ENCODE measurements at places on chromosomes 4 and X.

- no peak for DNase-seq
Measured at GRCh38 chr4:83772685-83773084, 236.8 kb downstream of the GPAT3 start.

DNA sequence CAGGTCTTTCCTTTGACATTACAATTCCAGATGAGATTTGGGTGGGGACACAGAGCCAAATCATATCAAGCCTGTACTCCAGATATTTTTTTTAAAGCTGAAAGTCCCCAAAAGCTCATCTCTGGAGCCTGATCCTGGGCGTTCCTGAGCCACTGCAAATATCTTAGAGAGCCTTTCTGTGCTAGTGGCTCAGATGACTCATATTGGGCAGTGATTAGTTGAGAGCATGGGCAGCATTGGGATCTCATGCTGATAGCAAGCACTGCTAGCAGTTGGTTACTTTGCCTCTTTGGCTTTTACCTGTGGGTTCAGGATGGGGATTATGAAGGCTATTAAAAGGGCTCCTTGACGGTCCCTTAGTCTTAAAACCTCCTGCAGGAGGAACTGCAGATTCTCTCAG lies 51.4 kb upstream of the SCRG1 start:
- no peak for DNase-seq

DNA sequence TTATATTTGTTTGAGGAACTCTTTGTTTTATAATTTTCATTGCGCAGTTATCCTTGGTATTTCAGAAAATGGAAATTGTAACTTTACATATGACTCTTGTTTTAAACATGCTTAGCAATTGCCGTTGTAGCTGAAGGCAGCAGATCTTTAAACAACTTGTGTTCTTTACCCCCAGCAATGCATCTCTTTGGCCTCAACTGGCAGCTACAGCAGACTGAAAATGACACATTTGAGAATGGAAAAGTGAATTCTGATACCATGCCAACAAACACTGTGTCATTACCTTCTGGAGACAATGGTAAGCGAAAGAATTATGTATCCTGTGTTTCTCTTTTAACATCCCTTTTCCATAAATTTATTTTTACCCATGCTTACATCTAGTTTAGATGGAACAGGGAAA lies 263.6 kb downstream of the DCTD start:
- DNase-seq = no peak

DNA sequence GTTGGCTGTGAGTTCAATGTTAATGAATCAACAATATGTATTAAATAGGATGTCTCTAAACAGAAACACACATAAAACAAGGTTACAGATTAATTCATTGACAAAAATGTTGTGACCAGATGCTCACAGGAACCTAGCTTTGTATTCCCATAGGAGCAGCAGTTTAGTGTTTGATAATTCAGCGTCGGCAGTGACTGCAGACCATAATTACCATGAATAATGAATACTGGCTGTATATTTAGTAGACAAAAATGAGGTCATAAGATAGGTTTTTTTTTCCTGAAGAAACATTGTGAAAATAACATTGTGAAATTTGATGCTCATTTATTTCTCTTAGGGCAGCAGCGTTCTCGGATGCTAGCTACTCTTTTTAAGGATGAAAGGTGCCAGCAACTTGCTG lies 27.8 kb downstream of the COPS4 start:
- DNase-seq = no peak

GRCh38 chr4:75259306-75259705 lies 254.9 kb downstream of the RCHY1 start:
- DNase-seq = no peak

DNA sequence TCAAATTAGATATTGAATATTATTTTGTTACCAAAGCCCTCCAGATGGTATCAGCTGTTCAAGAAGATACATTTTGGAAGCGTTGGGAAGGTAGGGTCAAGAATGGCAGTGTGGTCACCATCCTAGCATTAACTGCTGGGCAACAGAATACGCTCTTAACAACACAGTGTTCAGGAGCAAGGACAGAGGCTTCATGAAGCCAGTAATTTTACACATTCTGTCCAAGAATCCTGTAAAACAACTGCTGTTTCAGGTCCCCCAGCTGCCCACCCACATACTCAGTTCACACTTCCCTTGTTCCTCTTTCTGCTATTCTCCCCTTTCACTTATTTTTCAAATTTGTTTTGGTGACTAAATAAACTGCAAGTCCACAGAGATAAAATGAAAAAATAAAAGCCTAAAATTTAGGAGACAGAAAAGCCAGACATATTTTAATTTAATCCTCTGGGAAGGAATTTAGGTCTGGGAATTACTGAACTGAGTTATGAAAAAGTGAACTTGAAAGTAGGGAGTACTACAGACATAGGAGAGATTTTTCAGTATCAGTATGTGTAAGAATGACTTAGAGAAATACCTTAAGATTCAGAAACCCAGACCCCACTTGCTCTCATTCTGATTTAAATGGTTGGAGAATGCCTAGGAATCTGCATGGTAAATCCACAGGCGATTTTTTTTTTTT lies 406.7 kb downstream of the MAPK10 start:
- DNase-seq = no peak

- DNase-seq = no peak
Measured at GRCh38 chr4:105837037-105837436, 58.2 kb upstream of the NPNT start.

- no peak for DNase-seq
Measured at GRCh38 chr4:159144112-159144694, 41.3 kb downstream of the RAPGEF2 start.

GRCh38 chr4:72744103-72744725 lies 175.2 kb upstream of the ADAMTS3 start:
- DNase-seq = no peak

DNA sequence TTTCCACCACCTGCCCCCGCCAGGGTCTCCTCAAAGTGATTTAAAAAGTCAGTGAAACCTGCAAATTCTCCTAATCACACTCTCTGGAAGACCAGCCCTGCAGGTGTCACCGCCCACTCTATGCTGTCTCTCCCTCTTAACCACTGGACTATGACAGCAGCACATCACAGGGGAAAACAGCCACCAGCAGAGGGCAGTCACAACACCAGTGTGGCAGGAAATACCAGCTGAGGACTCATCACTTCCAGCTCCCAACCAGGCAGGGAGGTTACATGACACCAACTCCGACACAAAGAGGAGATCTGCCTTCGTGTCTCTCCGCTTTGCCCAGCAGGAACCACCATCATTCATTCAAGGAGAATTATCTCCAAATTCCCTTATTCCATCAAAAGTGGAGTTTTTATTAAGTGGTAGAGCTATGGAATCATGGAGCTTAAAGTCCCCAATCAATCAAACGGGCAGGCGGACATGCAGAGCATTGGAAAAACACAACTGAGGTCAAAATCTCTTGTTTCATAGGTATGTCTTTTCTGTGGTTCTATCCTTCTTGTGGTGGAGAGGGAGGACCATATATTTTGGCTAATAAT lies 91.3 kb downstream of the NSUN7 start:
- peak; percentile 41 for DNase-seq

GRCh38 chr4:20251796-20252655 lies at the start of gene SLIT2:
Gene SLIT2 (plus strand): TSS chr4:20251905. CDS start chr4:20253816, 1,911 bp downstream.
- DNase-seq = no peak

DNA sequence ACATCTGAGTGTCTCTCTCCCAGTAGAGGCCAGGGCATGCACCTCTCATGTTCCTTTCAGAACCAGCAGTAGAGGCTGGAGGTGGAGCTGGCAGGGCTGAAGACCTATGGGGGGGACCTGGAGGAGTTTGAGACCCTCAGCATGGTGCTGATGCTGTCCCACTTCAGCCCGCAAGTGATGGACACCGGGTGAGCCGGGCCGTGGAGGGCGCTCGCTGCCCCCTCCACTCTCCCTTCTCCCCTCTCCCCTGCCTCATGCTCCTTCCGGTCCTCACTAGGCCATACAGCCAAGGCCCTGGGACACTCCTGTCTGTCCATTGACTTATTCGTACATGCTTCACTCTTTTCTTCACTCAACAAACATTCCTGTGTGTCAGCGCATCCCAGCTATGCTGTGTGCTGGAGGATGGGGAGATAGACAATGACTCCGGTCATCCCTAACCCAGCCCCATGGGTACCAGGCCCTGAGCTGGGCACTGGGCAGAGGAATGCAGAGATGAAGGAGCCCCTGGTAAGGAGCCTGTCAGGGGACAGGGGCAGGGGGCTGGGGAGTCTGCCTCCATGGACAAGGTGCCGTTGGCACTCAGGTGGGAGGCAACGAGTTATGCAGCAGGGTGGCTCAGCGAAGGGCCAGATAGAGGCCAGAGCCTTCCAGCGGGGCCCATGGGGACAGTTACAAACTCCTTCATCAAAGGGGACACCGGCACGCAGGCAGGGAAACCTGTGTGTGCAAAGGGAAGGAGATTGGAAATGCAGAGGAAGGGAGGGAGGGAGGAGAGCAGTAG lies 28.4 kb upstream of the WFS1 start:
- no peak for DNase-seq

DNA sequence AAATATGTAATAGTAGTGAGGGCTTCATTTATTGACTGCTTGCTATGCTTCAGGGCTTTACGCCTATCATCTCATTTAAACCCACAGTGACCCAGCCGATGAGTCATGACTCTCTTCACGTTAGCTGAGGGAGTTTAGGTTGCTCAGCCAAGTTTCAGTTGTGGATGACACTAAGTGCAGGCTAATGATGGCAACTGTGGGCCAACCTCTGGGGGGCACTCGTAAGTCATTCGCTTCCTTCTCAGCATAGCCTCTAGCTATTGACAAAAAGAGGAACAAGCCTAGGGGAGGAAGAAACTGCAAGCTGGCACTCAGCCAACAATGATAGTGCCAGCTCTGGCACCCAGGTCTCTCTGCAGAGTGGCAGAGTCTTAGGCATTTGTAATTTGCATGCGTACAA lies 325.0 kb downstream of the ARHGAP10 start:
- no peak for DNase-seq

DNA sequence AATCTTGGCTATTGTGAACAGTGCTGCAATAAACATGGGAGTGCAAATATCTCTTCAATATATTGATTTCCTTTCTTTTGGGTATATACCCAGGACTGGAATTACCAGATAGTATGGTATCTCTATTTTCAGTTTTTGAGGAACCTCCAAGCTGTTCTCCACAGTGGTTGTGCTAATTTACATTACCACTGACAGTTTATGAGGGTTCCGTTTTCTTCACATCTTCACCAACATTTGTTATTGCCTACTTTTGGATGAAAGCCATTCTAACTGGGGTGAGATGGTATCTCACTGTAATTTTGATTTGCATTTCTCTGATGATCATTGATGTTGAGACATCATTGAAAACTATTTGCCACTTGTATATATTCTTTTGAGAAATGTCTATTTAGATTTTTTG lies 79.6 kb upstream of the ZNF827 start:
- no peak for DNase-seq

DNA sequence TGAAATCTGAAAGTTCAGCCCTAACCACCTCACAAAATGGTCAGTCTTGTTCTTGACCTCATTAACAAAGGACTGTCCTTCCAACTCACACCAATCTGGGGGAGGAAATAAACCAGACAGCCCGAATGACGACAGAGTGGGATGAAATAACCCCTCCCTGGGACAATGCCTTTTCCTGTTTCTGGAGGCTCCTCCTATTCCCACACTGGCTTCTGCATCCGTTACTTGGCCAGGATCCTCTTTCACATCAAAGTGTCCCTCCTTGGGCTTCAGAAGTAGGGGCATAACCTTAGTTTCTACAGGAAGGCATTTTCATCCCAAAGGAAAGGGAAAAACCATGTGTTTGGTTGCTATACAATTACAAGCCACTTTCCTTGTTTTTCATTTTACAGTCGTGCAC lies 59.8 kb upstream of the RPL34 start:
- DNase-seq = no peak

DNA sequence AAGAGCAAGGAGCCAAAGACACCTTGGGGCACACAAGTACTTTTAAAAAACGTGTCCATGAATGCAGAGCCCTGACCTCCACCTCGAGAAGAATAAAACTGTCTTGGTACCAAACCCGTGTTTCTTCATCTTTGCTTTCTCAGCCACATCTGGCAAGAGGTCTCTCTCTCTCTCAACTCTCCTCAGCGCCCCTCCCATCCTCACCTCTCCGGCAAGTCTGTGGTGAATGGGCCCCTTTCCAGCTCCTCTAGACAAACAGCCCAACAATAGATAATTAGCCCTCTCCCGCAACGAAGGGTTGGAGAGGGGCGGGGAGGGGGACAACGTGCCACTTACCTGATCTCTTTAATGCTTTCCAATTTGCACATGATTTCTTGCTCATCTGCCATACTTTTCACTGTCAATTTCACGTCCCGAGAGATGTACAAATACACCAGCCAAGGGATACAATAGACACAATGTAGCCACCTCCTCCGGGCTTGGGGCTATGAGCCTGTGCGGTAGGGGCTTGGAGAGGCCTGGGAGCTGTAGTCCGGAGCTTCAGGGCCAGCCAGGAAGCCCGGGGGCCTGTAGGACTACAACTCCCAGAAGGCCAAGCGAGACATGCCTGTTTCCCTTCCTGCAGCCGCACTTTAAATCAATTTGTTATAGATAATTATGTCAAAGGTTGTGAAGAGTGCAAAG lies at the start of gene ZC4H2:
Gene ZC4H2, minus strand, starts transcription at position 462 of the 684 bp plus-strand sequence. Its CDS starts 73 bp downstream, at position 389.
- DNase-seq = peak; percentile 30

GRCh38 chrX:50402886-50403285 lies 67.7 kb downstream of the DGKK start:
- no peak for DNase-seq

- DNase-seq = no peak
Measured at GRCh38 chr4:109554971-109555370, 5.1 kb upstream of the MCUB start.

GRCh38 chrX:131762802-131763234 lies 218.9 kb downstream of the OR13H1 start:
- DNase-seq = no peak

DNA sequence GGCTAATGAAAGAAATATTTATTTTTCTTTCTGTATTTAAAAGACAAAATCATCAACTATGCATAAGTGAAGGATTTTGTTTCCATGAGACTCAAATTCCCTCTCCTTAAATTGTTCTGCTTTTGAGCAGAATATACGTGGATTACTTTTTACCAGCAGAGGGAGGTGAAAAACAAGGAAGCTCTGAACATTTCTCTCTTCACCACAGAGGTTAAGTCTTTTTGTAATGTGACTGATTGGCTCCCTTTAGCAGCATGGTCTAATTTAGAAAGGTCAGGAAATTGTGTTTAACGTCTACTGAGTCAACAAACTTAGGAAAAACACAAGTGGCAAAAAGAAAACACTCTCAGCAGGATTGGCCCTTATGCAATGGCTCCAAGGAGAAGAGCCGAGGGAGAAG lies 55.1 kb upstream of the F9 start:
- no peak for DNase-seq

DNA sequence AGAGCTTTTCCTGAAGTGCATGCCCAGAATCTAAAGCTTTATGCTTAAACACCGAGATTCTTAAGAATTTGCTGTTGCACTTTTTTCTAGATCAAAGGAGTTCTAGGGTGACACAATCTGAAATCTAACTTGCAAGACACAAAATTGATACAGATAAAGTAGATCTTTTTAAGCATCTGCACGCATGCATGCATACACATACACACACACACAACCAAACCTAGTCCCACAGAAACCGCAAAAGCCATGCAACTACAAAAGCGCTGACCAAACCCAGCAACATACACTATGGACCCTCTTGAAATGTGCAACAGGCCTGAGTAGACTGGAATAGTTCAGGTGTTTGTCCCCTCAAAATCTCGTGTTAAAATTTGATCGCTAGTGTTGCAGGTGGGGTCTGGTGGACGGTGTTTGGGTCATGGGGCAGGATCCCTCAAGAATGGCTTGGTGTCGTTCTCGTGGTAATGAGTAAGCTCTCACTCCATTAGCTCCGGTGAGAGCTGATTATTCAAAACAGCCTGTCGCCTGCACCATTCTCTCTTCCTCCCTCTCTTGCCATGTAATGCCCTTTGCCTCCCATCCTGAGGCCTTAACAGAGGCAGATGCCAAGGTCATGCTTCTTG lies 52.7 kb downstream of the IRF2 start:
- DNase-seq = no peak

GRCh38 chr4:84492737-84493091 lies 6.4 kb downstream of the NKX6-1 start:
- DNase-seq = no peak

Data from brain pericyte (primary cell).